ENCODE measurements at places on chromosomes 1 and 21.

DNA sequence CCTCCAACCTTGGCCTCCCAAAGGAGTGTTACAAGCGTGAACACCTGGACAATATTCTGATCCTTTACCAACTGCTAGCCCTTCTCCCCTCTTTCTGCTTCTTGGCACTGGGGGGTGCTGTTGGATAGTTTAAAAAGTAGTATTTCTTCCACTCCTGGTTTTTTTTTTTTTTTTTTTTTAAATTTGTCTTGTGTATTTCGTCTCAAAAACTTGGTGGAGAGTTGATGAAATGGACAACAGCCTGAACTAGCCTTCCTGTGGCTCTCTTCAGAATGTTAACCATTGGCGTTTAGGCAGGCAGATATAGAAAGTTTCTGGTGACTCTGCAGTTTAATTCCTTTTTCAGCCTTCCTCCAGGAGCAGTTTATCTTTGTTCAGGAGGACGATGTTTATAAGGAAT is 69.7 kb upstream of the USP24 start:
- no peak for DNase-seq

DNA sequence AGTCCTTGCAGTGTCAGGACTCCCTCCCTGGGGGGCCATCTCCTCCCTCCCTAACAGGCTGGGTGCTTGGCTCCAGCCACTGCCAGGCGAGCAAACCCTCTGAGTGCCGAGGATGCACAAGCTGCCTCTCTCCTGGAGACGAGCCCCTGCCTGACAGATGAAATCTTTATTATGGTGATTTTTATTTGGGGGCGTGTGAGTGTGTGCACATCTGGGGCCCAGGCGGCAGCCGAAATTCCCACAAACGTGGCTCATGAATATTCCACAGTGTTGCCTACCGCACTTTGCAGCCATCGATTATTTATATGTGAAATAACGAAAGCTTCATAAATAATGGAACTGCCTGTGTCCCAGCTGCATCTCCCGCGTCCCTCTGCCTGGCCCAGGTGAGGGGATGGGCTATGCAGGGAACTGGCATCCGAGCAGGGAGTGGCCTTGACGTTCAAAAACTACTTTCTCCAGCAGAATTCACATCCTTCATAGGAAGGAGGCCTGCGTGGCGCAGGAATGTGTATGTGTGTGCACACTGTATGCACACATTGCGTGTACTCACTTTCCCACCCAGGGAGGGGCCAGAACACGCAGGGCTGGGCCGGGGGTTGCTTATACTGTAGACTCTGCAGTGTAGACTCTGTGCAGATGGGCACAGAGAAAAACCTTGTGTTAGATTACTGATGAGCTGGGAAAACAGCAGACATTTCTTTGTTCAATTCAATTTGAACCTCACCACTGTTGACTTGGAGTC is 73.1 kb downstream of the UBIAD1 start:
- no peak for DNase-seq

GRCh38 chr21:26385721-26386120 is 187.4 kb downstream of the CYYR1 start:
- DNase-seq: no peak

GRCh38 chr1:66351913-66352312 is 182.0 kb upstream of the SGIP1 start:
- no peak for DNase-seq

DNA sequence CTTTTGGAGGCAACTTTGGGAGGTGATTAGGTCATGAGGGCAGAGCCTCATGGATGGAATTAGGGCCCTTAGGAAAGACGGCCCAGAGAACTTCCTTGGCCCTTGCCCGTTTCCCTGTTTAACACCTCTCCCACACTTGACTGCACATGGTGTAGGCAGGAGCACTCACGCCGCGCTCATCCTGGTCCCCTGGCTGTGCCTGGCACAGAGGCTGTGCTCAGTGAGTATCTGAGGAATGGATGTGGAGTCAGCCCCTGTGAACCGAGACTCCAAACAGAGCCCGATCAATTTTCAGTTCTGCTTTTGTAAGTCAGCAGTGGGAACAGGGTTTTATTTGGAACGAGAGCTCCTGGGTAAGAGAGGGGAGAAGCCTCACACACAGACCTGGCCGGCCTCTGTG is 29.8 kb upstream of the ETV3 start:
- no peak for DNase-seq

DNA sequence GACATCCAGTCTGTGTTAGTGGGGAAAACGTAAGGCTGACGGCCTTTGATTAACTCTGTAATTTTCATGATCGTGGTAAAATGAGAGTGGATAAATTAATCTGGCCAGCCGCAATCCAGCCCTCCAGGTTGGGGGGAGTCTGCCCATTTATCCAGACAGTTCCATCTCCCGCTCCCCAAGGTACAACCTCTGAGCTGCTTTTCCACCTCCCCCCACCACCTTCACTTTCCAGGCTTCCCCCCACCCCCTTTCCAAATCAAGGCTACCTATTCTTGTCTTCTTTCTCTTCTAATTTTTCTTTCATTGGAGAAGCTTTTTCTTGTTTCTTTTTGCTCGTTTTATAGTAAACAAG is 6.0 kb downstream of the MIER1 start:
- DNase-seq: no peak

- no peak for DNase-seq
Observed at GRCh38 chr1:57132993-57133622, 167.3 kb upstream of the C8B start.

GRCh38 chr1:228987736-228988506 is 252.6 kb downstream of the RHOU start:
- no peak for DNase-seq

DNA sequence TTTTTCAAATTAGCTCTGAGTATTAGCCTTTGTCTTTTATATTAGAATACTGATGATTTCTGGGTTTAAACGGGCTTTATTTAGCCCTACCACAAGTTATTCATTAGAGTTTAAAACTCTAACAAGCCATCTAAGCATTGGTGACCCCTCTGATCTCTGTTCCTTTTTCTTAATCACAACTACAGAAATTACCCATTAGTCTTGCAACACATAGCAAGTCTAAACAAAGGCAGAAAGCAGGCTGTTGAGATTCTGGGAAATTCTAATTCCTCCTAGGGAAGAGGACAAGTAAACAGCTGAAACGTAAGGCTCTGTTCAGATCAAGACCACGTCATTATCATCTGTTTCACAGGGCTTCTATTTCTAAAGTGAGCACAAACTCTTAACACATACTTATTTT is 491.2 kb upstream of the ZRANB2 start:
- no peak for DNase-seq

DNA sequence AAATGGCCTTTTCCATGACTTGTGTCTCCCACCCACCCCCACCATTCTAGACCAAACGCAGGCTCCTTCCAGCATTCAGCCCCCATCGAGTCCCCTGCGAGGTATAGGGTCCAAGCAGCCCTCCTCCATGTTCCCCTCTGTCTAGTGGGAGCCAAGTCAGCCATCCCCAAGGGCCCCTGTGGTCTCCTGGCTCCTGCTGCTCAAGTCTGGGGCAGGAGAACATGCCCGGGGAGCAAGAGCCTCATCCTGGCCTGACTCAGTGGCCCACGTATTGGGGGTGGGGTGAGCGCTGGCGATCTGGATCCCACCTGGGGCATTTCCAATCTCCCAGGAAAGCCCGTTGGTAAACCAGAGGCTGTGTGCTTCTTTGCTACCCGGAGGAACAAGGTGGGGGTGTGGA is 4.1 kb upstream of the PRDM16 start:
- no peak for DNase-seq

DNA sequence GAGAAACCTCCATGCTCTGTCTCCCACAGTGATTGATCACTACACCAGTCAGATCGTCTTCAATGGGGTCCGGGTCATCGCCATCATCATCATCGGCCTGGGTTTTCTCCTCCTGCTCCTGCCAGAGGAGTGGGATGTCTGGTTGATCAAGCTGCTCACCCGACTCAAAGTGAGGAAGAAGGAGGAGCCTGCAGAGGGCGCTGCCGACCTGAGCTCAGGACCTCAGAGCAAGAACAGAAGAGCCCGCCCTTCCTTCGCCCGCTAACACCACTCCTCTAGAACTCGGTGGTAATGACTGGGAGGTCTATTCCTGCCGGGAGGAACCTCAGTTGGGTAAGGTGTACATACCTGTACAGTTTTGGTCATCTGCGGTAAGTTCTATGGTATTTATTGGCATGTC is 50.3 kb upstream of the COA6 start:
- peak; percentile 45 for DNase-seq

DNA sequence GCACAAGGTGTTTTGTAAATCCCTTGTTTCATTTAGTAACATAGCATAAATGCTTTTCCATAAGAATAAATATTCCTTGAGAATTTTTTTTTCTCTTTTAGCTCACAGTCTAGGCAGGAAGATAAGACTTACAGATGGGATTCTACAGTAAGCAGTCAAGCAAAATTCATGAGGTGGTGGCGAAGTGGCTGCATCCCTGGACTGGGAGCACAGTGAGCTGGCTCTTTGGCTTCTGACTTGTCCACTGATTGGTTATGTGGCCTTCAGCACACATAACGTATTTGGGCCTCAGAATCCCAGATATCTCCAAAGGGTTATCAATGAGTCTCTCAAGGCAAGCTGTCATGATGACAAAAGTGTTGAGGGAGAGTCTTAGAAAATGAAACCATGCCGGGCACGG is 99.8 kb downstream of the EBNA1BP2 start:
- no peak for DNase-seq

DNA sequence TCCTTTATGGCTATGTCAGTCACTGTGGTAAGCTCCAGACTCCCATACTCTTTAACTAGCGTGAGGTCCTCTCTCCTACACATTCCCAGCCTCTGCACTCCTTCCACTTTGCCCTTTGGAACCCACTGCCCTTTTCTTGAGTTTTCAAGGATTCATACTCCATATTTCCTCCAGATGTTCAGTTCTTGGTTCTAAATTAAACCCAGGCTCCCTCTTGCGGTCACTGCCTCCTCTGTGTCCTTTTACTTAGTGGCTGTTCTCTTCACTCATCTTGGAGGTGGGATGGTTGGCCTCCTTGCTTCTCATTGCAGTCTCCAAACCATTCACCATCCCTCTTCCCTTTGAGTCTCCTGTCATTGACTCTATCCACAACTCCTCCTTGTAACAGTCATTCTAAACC is 208.1 kb downstream of the TGFB2 start:
- no peak for DNase-seq

GRCh38 chr1:24254783-24255182 is 64.4 kb upstream of the GRHL3 start:
- no peak for DNase-seq

Measured in activated T-cell treated with anti-CD3 and anti-CD28 coated beads for 48 hours (primary cell).